ENCODE measurements at places on chromosomes 6 and 20.

- DNase-seq, result no peak
Observed at GRCh38 chr20:16158090-16158975, 414.9 kb downstream of the KIF16B start.

GRCh38 chr6:101689156-101689555, 295.6 kb downstream of the GRIK2 start:
- DNase-seq, result no peak

- no peak for DNase-seq
Observed at GRCh38 chr20:34643928-34644327, 33.0 kb downstream of the PIGU start.

DNA sequence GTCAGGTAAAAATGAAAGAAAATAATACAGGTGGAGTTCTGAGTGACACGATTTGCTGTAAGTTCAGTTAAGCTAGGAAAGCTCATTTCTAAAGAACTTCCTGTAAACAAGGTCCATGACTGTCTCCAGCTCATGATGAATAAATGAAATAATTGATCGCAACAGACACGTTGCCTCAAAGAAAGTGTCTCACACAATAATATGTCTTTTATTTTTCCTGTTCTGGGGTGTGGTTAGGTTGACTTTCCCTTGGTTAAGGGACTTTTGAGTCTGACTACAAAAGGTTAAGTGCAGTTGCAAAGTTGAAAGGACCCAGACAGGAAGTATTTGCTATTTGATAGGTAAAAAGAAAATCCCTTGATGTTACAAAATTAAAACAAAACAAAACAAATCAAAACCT, 304.2 kb upstream of the PRDM1 start:
- DNase-seq, result no peak

DNA sequence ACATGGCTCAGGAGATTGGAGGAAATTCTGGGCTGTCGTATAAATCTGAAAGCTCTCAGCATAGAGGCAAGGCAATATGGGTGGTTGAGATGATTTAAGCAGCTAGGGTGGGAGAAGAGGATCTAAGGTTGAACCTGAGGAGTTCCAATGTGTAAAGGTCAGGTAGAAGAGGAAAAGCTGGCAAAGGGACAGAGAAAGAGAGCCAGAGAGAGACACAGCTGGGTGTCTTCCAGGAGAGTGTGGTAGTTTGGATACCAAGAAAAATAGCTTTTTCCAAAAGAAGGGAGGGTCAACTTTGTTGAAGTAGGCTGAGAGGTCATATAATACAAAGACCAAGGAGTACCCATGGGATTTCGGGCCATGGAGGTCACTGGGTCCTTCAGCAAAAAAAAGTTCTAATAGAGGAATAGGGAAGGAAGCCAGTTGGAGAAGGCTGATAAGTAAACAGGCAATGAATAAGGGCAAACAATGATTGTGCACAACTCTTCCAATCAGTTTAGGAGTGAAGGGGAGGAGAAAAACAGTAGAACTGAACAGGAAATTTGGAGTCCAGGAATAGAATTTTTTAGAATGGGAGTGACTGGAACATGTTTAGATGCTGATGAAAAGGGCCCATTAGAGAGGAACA, 135.1 kb downstream of the QRSL1 start:
- DNase-seq, result no peak

DNA sequence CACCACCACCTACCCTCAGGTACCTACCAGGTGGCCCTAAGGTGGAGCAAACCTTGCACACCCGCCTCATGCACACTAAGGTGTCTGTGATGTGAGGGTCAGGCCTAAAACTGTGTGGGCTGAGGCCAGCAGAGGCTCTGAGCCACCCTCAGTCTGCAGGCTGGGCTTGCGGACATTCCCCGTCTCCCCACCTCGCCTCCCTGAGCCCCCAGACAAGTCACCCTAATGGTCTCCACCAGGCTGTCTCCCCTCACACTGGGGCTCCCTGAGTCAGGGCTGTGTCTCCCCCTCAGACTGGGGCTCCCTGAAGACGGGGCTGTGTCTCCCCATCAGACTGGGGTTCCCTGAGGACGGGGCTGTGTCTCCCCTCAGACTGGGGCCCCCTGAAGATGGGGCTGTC, 12.5 kb downstream of the PRPH2 start:
- DNase-seq, result no peak

DNA sequence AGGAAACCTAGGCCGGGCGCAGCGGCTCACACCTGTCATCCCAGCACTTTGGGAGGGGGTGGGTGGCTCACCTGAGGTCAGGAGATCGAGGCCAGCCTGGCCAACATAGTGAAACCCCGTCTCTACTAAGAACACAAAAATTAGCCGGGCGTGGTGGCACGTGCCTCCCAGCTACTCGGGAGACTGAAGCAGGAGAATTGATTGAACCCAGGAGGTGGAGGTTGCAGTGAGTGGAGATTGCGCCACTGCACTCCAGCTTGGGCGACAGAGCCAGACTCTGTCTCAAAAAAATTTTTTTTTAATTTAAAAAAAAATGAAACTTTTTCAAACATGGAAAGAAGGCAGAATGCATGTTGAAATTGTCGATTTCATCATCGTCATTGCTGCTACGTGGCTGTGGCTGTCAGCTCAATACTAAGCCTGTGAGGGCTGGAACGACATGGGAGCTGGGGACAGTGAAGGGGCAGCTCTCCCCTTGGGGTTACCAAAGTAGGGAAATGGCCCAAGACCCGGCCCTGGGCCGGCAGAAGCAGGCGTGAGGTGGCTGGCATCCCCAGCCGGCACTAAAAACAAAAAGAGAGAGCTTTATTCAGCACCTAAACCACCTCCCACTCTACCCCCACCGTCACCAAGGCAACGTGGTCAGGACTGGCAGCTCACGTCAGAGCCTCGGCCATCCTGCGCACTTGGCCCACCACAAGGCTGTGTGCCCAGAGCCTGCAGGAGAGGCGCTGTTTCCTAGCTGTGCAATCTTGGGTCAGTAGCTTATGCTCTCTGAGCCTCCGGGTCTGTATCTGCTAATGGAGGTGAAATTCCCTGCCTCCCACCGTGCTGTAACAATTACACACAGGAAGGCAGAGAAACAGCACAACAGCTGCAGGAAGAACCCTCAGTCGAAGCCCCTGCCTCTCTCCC, 30.8 kb downstream of the AGPAT4 start:
- DNase-seq, result no peak

- DNase-seq, result no peak
Observed at GRCh38 chr6:149940672-149940982, 1.2 kb upstream of the ULBP2 start.

- DNase-seq, result no peak
Observed at GRCh38 chr6:92352130-92352529, 1067.2 kb downstream of the EPHA7 start.

DNA sequence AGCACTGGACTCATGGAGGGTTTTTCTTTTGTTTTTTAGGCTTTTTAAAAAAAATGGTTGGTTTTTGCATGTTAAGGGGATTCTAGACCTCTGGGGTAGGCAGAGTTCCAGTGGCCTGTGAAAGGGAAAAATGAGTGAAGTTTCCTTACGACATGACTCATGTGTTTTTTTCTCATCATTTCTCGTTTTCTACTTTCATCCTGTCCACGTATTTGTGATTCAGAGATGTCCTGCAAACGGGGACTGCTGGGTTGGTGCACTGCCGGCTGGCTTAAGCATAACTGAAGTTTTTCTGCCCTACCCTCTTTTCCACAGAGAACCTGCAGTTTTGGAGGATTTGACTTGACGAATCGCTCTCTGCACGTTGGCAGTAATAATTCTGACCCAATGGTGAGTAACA, 182.3 kb downstream of the SASH1 start:
- DNase-seq, result no peak

DNA sequence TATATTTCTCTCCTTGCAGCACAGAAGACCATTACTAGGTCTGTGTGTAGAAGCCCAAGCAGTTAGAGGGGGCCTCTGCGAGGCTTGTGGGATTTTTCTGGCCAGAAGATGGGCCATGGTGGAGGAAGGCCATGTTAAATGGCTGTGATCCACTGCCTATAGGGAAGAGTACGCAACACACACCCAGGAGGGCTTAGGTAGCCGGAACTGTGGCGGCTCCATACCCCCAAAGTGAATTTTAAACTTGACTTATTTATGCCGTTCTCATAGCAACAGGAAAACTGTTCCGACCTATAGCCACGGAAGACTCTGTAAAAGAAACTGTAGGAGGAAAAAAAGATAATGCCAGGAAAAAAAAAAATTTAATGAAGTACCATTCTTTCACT, 69.5 kb downstream of the SLX4IP start:
- no peak for DNase-seq

- no peak for DNase-seq
Observed at GRCh38 chr6:35048631-35049083, 92.5 kb downstream of the TCP11 start.

DNA sequence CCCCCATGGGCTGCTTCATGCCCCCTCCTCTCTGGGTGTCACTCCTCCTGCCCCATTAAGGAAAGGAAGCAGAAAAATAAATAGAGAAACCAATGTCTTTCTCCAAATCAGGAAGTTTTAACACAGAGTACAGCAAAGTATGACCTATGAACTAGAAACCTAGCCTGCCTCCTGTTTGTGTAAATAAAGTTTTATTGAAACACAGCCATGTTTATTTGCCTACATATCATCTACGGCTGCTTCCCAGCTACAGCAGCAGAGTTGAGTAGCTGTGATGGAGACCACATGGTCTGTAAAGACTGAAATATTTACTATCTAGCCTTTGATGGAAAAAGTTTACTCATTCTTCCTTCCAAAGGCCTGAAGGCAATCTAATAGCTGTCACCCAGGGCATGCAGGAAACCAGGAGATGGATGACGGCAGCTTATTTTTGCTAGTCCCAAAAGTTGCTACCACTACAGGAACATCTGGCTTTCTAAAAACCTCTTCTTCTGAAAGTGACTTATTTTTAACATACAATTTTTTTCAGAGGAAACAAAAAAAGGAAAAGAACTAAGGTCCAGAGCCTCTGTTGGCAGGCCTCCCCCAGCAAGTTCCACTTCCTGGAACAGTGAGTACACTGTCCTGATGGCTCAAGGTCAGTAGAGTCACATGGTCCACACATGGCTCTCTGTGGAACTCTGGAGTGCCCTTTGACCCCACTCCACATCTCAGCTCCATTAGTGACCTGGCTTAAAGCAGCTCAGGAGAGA, 287.8 kb downstream of the PTPRT start:
- DNase-seq, result no peak

DNA sequence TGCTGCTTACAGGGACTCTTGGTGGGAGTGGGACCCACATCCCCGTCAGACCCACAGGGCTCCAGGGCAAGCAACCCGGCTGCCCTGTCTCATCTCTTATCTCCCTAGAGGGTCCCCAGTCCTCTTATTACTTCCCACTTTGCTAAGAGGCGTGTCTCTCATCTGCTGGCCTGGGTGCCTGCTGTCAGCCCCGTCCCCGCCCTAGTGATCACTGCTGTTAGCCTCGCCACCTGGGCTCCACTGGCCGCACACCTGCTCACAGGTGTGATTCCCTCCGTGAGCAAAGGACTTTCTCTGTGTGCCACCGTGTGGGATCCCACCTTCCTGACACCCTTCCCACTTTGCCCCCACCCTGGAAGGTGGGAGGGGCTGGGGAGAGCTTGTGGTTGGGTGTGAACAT, 57.6 kb downstream of the TCP11 start:
- DNase-seq, result no peak

- no peak for DNase-seq
Observed at GRCh38 chr6:5205877-5206850, 54.6 kb downstream of the LYRM4 start.

- no peak for DNase-seq
Observed at GRCh38 chr20:2688041-2688591, 4.5 kb upstream of the EBF4 start.

GRCh38 chr6:81590314-81590691, 162.2 kb downstream of the TENT5A start:
- no peak for DNase-seq
